ENCODE measurements at places on chromosomes 6 and 20.

- DNase-seq = no peak
These were observed 29.7 kb upstream of the CD93 start for GRCh38 chr20:23115822-23116221.

DNA sequence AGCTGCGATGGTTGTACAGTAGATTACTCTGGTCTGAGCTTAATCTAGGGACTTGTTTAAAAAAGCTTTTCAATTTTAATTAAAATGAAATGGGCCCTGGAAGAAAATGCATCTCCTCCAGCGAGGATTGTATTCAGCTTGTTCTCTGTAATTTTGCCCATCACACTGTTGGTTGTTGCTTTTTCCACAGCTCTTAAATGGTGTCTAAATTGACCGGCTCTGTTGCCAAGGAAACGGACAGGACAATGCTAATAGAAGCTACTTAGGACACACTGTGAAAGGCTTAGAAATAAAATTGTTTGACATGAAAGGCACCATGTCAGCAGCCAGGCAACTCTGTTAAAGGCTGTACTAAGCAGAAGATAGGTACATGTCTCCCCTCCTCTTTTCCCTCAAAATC, 116.7 kb upstream of the NRSN1 start:
- DNase-seq = no peak

- no peak for DNase-seq
These were observed 137.6 kb downstream of the UST start for GRCh38 chr6:148884461-148884860.

- DNase-seq = no peak
These were observed 44.6 kb downstream of the WDR27 start for GRCh38 chr6:169657284-169657610.

GRCh38 chr20:43835944-43836508, 78.6 kb upstream of the TOX2 start:
- DNase-seq = no peak
